ENCODE measurements at places on chromosomes 11 and 22.

DNA sequence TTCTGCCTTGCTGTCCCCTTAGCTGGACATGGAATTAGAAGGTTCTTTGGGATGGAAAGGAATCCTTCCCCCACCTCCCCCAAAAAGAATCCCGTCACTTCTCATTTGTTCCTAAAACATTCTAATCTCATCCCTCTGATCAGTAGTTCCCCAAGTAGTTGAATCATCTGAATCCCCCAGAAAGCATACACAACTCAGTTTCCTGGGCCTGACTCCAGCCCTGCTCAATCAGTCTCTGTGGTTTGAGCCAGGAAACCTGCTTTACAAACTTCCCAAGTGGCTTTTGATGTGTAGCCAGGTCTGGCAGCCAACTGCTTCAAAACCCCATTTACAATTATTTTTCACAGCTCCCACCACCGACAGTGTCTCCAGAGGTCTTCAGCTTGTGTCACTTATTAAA lies 20.2 kb downstream of the C22orf31 start:
- no peak for DNase-seq

DNA sequence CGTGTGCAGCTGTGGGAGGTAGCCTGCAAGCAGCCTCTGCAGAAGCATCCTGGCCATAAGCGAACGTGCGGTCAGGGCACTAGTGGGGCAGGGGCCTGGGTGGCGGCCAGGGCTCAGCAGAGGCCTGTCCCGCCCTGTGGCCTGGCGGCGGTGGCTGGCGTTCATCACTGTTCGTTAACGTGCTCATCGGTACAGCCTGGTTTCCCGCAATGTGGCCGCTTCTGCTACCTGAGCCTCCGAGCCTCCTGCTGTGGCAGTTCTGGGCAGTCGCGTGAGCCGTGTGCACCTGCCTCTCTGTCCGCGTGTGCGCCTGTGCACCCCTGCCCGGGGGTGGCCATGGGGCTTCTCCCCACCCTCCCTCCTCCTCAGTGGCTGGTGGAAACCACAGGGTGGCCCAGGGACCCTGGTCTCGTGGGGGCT lies 117.9 kb downstream of the KCNQ1OT1 start:
- DNase-seq, result no peak

- no peak for DNase-seq
Measured at GRCh38 chr11:118311518-118311917, 7.0 kb downstream of the CD3E start.

DNA sequence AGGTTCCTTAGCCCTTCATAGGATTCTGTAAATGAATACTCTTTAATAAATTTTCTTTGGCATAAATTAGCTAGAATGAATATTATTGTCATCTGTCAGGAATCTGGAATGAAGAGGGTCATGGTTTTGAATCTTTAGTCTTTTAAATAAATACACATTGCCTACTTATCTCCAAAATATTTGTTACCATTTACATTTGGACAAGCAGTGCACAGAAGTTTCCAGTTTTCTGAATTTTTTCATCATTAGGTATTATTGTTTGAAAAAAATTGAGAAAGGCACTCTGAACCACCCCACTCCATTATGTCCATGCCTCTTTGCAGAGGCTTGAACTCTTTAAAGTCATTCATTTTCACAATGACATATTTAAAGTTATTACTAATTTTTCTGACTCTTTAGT lies 549.0 kb upstream of the LUZP2 start:
- DNase-seq, result no peak

- DNase-seq, result no peak
Measured at GRCh38 chr11:130830566-130830965, 85.7 kb downstream of the SNX19 start.

GRCh38 chr11:107182978-107183377 lies 164.7 kb upstream of the GUCY1A2 start:
- DNase-seq, result no peak

GRCh38 chr22:18115906-18116371 lies 5.3 kb downstream of the TUBA8 start:
- DNase-seq, result no peak

DNA sequence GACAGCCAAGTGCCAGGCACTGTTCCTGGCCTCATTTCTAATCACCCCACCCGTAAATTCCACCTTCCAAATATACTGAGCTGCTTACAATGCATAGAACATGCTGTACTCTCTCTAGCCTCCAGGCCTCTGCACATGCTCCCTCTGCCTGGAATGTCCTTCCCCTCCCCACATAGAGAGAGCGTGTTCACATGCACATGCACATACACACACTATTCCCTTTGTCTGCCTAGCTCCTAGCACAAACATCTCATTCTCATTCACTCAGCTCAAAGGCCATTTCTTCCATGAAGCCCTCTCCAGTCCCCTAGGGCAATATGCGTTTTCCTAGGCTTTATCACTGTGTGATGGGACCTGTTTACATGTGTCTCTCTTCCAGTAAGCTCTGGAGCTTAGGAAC lies 144.6 kb downstream of the WT1 start:
- DNase-seq, result no peak

DNA sequence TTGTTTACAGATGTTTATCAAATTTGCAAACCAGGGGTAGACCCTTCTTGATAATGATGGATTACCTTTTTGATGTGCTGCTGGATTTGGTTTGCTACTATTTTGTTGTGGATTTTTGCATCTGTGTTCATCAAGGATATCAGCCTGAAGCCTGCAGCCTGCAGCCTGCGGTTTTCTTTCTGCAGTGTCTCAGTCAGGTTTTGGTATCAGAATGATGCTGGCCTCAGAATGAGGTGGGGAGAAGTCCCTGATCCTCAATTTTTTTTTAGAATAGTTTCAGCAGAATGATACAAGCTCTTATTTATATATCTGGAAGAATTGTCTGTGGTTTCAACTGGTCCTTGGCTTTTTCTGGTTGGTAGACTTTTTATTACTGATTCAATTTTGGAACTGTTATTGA lies 19.7 kb upstream of the RAB38 start:
- DNase-seq, result no peak

- no peak for DNase-seq
Measured at GRCh38 chr11:107804971-107805370, 53.6 kb downstream of the SLC35F2 start.

DNA sequence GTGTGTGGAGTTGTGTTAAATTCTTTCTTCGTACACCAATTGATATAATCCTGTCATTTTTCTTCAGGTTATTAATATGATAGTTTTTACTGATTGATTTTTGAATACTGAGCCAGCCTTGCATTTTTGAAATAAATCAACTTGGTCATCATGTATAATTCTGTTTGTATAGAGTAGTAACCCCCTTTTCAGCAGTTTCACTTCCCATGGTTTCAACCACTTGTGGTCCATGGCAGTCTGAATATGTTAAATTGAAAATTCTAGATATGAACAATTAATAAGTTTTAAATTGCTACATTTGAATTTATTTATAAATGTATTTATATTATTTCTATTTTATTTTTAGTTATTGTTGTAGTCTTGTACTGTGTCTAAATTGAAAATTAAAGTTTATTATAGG lies 32.6 kb downstream of the MS4A6A start:
- no peak for DNase-seq

GRCh38 chr11:23732026-23732425 lies 764.8 kb upstream of the LUZP2 start:
- no peak for DNase-seq

- DNase-seq, result no peak
Measured at GRCh38 chr11:116510166-116510565, 262.6 kb downstream of the BUD13 start.

DNA sequence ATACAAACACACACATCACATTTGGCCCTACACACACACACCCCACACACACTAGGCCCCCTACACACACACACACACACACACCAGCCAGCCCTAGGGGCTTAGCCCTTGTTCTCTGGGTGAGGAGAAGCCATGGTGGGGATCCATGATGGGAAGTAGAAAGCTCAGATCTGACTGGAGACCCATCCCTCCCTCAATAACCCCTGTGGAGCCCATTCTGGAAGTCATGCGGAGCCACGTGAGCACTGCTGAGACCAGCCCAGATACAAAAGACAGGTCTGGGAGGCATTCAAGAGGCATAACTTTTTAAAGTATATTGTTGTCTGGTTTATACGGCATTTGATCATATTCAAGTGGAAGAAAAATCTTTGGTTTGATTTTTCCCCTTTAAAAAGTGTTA lies 448.5 kb downstream of the SOX6 start:
- DNase-seq, result no peak

DNA sequence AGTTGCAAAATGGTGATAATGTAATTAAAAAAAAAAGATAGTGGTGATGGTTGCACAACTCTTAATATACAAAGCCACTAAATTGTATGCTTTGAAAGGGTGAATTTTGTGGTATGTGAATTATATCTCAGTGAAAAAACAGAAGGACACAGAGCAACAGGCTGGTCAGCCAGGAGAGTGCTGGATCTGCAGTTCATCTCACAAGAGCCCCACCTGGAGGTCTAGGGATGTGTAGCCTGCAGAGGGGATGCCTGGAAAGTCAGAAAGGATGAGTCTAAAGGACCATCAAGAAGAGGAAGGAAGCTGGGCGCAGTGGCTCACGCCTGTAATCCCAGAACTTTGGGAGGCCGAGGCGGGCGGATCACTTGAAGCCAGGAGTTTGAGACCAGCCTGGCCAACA lies 9.0 kb downstream of the POLR3H start:
- DNase-seq, result no peak

DNA sequence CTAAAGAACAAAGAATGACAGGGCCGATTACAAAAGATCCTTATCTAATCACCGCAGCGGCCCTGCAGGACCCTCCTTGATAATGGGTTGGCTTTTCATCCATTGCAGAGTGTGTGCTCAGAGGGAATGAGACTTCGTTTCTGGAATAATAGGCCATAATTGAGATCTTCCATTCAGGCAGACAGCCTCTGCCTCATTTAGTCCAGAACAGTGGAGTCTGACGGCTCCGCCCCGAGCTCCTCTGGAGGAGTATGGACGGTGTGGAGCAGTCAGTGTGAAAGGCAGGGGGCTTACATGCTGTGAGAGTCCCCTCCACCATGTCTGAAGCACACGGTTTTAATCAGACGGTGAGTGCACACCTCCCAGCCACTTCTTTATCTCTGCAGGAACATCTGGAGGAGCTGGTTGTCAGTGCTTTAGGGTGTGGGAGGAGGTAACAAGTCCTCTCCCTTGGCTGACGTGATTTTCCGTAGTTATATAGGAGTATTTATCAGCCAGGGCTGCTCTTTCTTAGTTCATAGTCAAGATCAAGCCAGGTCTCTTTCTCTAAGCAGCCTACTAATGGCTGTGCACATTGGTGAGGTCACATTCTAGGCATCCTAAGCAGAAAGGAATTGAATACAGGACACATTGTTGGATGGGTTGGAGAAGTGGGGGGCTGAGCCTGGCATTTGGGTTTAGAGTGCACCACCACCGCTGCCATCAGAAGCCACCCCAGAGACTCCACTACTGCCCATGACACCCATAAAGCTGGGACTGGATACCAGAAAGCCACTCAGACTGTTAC lies 1477.9 kb downstream of the TBC1D22A start:
- no peak for DNase-seq

DNA sequence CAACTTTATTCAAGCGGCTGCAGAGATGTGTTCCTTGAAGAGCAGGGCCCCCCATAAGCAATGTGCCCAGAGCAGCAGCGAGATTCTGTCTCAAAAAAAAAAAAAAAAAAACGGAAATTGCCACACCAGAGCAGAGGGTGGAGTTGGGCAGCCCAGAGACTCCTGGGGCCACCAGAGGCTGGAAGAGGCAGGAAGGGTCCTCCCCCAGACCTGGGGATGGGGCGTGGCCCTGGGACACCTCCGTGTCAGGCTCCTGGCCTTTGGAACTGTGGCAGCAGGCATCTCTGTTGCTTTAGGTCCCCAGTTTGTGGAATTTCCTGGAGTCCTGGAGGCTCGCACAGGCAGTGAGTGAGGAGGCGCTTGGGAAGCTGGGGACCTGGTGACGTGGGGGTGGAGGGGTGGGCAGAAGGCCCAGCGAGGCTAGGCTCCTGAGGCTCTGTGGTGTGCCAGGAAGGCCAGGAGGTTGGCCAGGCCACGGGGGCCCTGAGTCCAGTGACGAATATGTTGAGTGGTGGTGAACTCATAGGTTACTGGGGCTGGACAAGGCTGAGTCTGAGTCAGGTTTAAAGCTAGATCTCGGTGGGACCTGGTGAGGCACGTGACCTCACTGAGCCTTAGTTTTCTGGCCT lies 735.6 kb downstream of the BRD1 start:
- no peak for DNase-seq

- DNase-seq, result no peak
Measured at GRCh38 chr11:108302121-108302785, 79.4 kb downstream of the ATM start.

DNA sequence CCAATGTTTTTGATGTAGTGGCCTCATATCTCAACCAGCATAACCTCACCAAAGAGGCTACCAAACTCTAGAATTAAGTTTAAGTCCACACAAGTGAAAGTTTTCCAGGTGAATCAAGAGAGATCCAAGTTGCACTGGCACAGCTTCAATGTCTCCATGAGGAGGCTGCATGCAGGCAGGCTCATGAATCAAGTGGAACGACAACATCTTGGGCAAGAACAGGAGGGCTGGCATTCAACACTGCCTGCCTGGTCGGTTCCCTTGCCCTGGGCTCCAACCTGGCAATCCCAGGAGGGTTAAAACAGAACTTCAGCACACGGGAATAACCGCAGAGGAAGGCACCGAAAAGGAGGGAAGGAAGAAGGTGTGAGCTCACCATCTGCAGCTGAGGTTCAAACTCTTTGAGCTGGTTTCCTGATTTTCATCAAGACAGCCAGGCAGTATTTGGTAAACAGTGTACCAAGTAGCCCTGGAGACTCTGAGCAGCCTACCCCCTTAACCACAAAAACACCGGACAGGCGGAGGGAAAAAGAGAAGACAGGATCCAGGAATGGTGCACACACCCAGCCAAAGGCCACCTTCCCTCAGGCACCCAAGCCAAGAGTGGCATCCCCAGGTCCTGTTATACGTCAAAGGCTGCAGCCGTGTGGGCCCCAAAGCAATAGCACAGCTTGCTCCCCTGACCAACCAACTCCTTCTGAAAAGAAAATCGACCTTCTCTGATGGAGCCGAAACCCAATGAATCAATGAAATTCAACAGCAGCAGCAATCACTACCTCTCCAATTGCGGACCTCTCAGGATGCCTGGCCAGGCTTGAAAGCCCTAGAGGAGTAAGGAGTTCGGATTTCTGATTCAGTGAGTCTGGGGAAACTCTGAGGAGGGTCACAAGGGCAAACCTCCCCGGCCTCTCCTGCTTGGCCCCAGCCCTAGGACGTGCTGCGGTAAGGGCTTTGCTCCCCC lies 1.3 kb downstream of the PACSIN2 start:
- DNase-seq, result no peak

DNA sequence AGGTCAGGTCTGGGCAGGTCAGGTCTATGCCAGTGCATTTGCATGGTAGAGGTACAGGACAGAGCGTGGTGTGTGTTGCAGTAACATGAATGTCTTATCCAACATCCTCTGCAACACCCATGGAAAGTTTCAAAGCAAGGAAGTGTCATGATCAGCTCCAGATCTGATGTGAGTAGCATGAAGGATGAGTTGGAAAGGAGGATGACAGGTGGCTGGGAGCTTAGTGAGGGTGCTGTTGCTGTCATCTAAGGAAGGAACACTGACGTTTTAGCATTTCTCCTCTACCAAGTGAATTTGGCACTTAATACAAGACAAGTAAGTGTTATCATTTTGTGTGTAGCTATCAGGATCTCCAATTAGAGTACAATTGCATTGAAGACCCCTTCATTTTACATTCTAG lies 65.1 kb downstream of the GRK3 start:
- DNase-seq, result no peak
